ENCODE measurements at places on chromosomes 6 and 20.
A peak's percentile ranks its signal among the peaks of the same experiment; 100 is the strongest.

GRCh38 chr20:9126527-9126926 is 57.6 kb downstream of the PLCB4 start:
- DNase-seq = no peak

- DNase-seq = no peak
These were observed 186.1 kb upstream of the PRSS16 start for GRCh38 chr6:27061235-27061993.

GRCh38 chr6:26536571-26537159 is 1.5 kb upstream of the HMGN4 start:
- no peak for DNase-seq

- no peak for DNase-seq
These were observed 319.1 kb upstream of the NT5E start for GRCh38 chr6:85130743-85131142.

- DNase-seq = peak; percentile 67
These were observed 31.2 kb downstream of the PARD6B start for GRCh38 chr20:50762435-50763220.

- DNase-seq = no peak
These were observed 508 bp upstream of the METTL24 start for GRCh38 chr6:110358553-110359160.

DNA sequence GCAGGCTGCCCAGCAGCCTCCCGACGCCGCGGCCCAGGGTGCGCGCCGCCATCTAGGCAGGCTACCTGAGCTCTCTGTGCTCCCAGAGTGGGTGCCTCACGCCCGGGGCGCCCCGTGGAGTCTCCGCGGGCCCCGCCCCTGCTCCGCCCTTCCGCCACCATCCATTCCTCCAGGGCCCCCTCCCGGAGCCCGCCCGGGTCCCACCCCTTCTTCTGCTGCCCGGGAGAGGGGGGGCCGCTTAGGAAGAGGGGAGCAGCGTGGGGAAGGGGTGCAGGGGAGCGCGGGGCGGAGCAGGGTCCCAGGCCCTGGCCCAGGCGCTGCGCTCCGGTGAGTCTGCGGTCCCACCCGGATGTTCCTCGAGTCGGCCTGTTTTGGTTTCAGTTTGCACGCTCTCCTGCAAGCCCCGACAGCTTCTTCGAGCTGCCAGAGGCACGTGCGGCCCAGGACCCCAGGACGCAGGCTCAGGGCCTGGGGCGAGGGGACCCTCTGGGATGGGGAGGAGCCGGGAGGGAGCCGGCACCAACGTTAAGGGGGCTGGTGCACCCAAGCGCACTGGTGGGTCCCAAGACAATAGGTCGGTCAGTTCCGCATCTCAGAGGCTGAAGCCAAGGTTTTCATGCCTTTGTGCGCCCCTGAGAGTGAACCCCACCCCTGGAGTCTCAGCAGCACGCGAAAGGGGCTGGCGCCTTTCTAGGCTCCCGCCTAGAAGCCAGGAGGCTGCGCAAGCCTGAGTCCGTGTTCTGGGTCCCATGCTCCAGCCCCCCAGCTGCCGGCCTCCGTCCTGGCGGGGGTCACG is at the start of gene ACSS1:
Gene ACSS1 (minus strand): TSS at position 89 of the 796 bp plus-strand sequence. CDS start 37 bp downstream, at position 52.
- DNase-seq = peak; percentile 45

GRCh38 chr6:170553534-170554012 is 466 bp upstream of the PSMB1 start:
- no peak for DNase-seq

DNA sequence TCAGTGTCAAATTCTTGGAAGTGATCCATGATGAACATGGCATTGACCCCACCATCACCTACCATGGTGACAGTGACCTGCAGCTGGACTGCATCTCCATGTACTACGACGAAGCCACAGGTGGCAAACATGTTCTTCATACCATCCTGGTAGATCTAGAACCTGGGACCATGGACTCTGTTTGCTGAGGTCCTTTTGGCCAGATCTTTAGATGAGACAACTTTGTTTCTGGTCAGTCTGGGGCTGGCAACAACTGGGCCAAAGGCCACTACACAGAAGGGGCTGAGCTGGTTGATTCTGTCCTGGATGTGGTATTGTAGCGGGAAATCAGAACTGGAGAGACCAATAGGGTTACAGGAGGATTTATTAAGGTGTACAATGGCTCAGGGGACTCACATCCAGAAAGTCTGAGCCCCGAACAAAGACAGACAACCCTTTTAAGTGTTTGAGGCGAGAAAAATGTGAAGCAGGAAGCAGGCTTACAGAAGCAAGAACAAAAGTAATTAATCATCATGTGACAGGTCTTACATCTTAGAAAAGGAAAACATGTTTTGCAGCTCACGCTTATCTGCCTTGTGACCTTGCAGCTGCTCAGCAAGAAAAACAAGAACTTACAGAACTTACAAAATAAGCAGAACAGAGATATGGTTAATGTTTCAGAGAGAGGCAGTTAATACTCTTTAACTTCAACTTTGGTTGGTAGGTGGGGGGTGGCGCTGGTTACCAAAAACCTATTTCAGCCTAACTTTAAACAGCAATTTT is 58.8 kb upstream of the MOCS1 start:
- DNase-seq = no peak

DNA sequence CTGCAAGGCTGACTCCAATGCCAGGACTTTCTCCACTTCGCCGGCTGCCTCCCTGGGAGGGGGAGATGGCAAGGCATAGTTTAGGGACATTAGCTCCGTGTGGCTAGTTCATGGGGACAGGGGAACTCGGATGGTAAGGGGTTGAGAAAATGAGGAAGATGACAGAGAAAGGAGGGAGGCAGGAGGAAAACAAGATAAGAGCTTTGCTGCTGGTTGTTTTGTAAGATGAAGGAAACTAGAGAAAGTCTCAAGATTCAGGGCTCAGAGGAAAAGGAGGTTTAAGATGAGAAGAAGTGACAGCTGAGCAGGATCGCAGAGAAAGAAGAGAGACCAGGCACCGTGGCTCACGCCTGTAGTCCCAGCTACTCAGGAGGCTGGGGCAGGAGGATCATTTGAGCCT is 180.9 kb upstream of the RREB1 start:
- DNase-seq = no peak

DNA sequence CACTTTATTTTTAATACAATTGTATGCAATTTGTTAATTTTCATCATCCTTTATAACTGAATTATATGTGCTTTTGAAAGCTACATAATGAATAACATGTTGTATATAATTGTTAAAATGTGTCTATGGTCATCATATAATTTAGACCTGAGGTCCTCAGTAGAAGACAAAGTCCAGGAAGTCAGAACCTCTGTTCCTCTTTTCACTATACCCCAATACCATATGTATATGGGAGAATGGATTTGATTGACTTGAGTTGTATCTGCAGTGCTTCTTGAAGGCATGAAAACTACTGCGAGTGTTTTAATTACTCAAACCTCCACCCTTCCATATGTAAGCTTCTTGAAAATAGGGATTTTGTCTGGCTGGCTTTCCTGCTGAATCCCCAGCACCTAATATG is 140.7 kb upstream of the NEDD9 start:
- no peak for DNase-seq

- no peak for DNase-seq
These were observed 43.7 kb downstream of the CCDC170 start for GRCh38 chr6:151537556-151537955.

DNA sequence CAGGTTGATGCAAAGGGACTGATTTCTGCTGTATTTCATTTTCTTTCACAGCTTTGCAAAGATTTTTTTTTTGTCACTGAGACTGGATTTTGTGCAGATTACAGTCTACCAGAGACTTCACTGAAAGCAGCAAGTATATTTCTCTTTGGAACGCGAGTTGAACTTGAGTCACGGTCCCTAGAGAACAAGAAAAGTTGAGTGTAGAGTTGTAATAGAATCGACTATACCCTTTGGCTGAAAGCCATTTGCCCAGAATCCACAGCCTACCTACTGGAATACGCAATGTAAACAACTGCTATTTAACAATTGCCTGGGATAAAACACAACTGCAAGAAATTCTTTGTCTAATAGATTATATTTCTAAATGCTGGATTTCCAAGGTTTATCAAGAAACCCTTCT is 520.6 kb downstream of the HDGFL1 start:
- no peak for DNase-seq

- peak; percentile 77 for DNase-seq
These were observed 36.9 kb upstream of the FANCE start for GRCh38 chr6:35415065-35415891.

DNA sequence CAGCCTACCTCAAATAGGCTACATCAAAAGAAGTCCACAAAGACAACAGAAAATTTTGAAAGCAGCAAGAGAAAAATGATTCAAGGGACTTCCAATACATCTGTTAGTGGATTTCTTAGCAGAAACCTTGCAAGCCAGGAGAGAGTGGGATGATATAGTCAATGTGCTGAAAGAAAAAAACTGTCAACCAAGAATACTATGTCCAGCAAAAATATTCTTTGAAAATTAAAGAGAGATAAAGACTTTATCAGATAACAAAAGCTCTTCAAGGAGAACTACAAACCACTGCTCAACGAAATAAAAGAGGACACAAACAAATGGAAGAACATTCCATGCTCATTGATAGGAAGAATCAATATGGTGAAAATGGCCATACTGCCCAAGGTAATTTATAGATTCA is 34.0 kb downstream of the MCHR2 start:
- DNase-seq = no peak

- no peak for DNase-seq
These were observed 159.5 kb downstream of the MEI4 start for GRCh38 chr6:77812304-77812703.

DNA sequence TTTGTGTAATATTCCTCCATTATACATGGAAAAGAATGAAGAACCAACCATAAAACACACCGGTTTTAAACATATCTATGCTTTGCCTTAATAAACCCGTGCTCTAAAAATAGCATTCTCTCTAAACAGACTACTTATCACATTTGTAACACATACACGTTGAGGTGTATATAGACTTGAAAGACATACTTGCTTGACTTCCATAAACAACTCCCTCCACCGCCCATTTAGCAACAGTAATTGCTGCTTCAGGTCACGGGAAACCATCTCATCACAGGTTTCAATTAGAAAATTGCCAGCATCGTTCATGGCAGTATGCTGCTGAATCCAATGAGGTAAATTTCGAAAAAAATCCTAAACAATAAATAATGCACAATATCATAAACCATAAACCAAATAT is 174.0 kb downstream of the SYNE1 start:
- no peak for DNase-seq

- no peak for DNase-seq
These were observed 13.7 kb upstream of the HINT3 start for GRCh38 chr6:125942672-125943527.

GRCh38 chr20:37490663-37491350 is 30.2 kb upstream of the NNAT start:
- no peak for DNase-seq
